Ascending aorta (tissue), 2 donors: ENCODE measurements at places on chromosomes 5 and 9. TPM values are rescaled to one million over a fixed set of nuclear protein-coding genes. Genes with fewer than 3 reads are reported as not detected.

DNA sequence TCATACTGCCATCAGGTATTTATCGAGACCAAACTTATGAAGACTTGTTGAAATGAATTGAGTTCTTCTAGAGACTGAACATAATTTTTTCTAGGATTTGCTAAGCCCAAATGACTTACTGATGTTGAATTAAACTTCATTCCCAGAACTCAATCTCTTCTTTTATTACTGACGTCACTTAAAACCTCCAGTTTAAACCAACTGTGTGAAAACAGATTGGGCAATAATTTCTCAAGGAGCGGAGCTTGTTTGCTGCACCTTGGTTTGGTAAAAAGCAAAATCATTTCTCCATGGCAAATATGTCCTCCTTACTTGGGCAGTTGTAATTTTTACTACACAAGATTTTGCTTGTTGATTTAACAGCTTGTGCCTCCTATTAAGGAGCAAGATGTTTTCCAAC, 37.4 kb downstream of the CFAP90 start:
- no peak overlapping the region for H3K4me3 ChIP-seq
- DNase-seq: no peak
- H3K27me3 ChIP-seq: no peaks in the 10 kb centered on the region
- H3K36me3 ChIP-seq: no peaks in the 10 kb centered on the region
- H3K27ac ChIP-seq: no peak overlapping the region

SEC61B gene
- total RNA-seq: 88.7 TPM

- no peaks in the 10 kb centered on the region for H3K4me1 ChIP-seq
- no peaks in the 10 kb centered on the region for H3K36me3 ChIP-seq
- no peaks in the 10 kb centered on the region for H3K27me3 ChIP-seq
Observed at GRCh38 chr5:50445296-50445949, 4.3 kb upstream of the EMB start.

NTRK2 gene
- total RNA-seq: 23.8 TPM

- H3K4me1 ChIP-seq: no peaks in the 10 kb centered on the region
- H3K4me3 ChIP-seq: no peak overlapping the region
- no peak for DNase-seq
- H3K27ac ChIP-seq: no peak overlapping the region
- no peaks in the 10 kb centered on the region for H3K27me3 ChIP-seq
- peaks cover 2% of the 10 kb centered on the region for H3K36me3 ChIP-seq
Observed at GRCh38 chr9:37911271-37911681, 7.3 kb upstream of the SLC25A51 start.

- no peaks in the 10 kb centered on the region for H3K4me1 ChIP-seq
- no peaks in the 10 kb centered on the region for H3K27me3 ChIP-seq
- H3K36me3 ChIP-seq: no peaks in the 10 kb centered on the region
- H3K27ac ChIP-seq: no peak overlapping the region
Observed at GRCh38 chr5:998246-999031, 10.2 kb upstream of the NKD2 start.

GRCh38 chr9:17614903-17615302, 36.0 kb downstream of the SH3GL2 start:
- no peak overlapping the region for H3K4me3 ChIP-seq
- no peak overlapping the region for H3K27ac ChIP-seq
- H3K4me1 ChIP-seq: no peaks in the 10 kb centered on the region

- DNase-seq: no peak
- peaks cover 34% of the 10 kb centered on the region for H3K27me3 ChIP-seq
- H3K4me3 ChIP-seq: peak overlapping the region; percentile 19
- no peak overlapping the region for H3K27ac ChIP-seq
Observed at GRCh38 chr9:124008694-124009530, 2.7 kb upstream of the LHX2 start.

GRCh38 chr5:162529886-162530285, 462.3 kb downstream of the GABRG2 start:
- no peak overlapping the region for H3K4me3 ChIP-seq
- H3K36me3 ChIP-seq: no peaks in the 10 kb centered on the region
- H3K4me1 ChIP-seq: no peaks in the 10 kb centered on the region
- no peak overlapping the region for H3K27ac ChIP-seq

DNA sequence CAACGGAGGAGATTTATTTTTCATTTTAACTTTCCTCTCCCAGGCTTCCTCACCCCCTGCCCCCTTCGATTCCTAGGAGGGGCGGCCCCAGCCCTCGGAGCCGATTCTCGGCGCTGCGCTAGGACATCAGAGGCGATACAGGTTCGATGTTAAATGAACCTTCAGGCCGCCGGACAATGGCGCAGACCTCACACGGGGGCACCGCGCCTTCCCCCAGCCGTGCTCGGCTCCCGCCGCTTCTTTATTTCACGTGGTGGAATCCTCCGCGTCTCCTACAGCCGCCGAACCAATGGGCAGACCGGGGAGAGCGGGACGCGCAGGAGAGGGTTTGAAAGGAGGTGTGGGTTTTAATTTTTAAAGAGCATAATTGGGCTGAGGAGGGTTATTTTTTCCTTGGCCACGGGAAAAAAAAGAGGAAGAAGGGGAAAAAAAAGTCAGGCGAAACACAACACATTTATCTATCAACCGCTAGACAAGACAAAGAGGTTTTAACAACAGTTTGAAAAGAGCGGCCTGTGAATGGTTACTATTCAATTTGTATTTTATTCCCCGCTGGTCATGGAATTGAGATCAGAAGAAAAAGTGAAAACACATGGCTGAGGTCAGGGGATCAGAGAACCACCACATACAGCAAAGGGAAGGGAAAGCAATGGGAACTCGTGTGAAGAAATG, 126.8 kb downstream of the TMEM174 start:
- H3K4me3 ChIP-seq: peak overlapping the region; percentile 55
- H3K27ac ChIP-seq: no peak overlapping the region

- H3K4me3 ChIP-seq: no peak overlapping the region
- no peaks in the 10 kb centered on the region for H3K36me3 ChIP-seq
- H3K27me3 ChIP-seq: no peaks in the 10 kb centered on the region
Observed at GRCh38 chr5:177103523-177104253, 17.0 kb downstream of the FGFR4 start.

- DNase-seq: no peak
- H3K4me3 ChIP-seq: no peak overlapping the region
- H3K27ac ChIP-seq: peak overlapping the region; percentile 89
- peaks cover 11% of the 10 kb centered on the region for H3K4me1 ChIP-seq
- no peaks in the 10 kb centered on the region for H3K27me3 ChIP-seq
Observed at GRCh38 chr5:54643685-54644106, 126.1 kb downstream of the SNX18 start.

- no peak overlapping the region for H3K4me3 ChIP-seq
- no peaks in the 10 kb centered on the region for H3K36me3 ChIP-seq
- no peak for DNase-seq
- H3K27me3 ChIP-seq: no peaks in the 10 kb centered on the region
- no peak overlapping the region for H3K27ac ChIP-seq
Observed at GRCh38 chr5:118068886-118069285, 919.5 kb downstream of the DTWD2 start.

DNA sequence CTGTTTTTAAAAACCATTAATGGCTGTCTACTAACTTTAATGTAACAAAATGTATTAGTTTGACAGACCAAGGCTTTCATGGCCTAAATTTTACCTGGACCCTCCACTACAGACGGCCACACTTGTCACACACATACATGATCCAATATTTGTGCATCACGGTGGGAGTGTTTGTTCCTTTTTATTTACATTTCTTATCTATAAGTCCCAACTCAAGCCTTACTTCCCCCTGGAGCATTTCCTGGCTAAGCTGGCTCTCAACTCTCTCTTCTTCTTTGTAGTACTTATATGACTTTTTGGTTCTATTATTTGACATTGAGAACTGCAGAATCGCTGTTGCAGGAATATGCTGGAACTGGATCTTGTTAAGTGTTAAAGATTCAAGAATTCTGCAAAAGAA, 534.4 kb downstream of the RAB3C start:
- H3K27ac ChIP-seq: no peak overlapping the region
- H3K4me1 ChIP-seq: no peaks in the 10 kb centered on the region
- DNase-seq: no peak
- H3K27me3 ChIP-seq: no peaks in the 10 kb centered on the region
- H3K36me3 ChIP-seq: no peaks in the 10 kb centered on the region
- H3K4me3 ChIP-seq: no peak overlapping the region

GRCh38 chr5:69033690-69034089, 60.1 kb upstream of the SLC30A5 start:
- no peak overlapping the region for H3K4me3 ChIP-seq
- H3K36me3 ChIP-seq: no peaks in the 10 kb centered on the region
- no peaks in the 10 kb centered on the region for H3K4me1 ChIP-seq
- no peak for DNase-seq

- no peaks in the 10 kb centered on the region for H3K27me3 ChIP-seq
- H3K36me3 ChIP-seq: no peaks in the 10 kb centered on the region
- H3K4me3 ChIP-seq: no peak overlapping the region
- H3K27ac ChIP-seq: no peak overlapping the region
- no peak for DNase-seq
Observed at GRCh38 chr5:163915481-163915961, 410.1 kb downstream of the MAT2B start.

DNA sequence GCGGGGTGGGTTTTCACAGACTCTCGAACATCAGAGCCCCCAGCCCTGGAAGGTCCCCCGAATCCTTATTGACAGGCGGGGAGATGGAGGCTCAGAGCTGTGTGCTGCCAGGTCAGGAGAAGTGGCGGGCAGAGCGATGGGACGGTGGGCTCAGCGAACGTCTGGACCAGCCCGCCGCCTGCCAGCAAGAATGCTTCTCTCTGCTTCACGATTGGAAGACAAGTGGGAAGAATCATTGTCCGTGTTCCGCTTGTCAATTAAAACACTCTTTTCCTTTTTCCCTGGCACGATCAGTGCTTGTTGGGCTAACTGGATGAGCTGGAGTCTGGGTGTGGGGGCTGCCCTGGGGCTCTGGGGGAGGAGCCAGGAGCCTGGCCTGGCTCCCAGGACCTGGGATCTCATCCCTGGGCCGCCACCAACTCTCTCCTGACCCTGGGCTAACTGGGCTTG, 1.6 kb downstream of the COL5A1 start:
- H3K36me3 ChIP-seq: no peaks in the 10 kb centered on the region
- H3K27ac ChIP-seq: peak overlapping the region; percentile 92
- peak overlapping the region; percentile 74 for H3K4me3 ChIP-seq
- H3K27me3 ChIP-seq: no peaks in the 10 kb centered on the region
- no peak for DNase-seq

GRCh38 chr9:80561526-80561925, 989.8 kb downstream of the TLE4 start:
- H3K27ac ChIP-seq: no peak overlapping the region
- H3K4me1 ChIP-seq: no peaks in the 10 kb centered on the region
- no peaks in the 10 kb centered on the region for H3K36me3 ChIP-seq
- DNase-seq: no peak
- no peaks in the 10 kb centered on the region for H3K27me3 ChIP-seq
- no peak overlapping the region for H3K4me3 ChIP-seq

DNA sequence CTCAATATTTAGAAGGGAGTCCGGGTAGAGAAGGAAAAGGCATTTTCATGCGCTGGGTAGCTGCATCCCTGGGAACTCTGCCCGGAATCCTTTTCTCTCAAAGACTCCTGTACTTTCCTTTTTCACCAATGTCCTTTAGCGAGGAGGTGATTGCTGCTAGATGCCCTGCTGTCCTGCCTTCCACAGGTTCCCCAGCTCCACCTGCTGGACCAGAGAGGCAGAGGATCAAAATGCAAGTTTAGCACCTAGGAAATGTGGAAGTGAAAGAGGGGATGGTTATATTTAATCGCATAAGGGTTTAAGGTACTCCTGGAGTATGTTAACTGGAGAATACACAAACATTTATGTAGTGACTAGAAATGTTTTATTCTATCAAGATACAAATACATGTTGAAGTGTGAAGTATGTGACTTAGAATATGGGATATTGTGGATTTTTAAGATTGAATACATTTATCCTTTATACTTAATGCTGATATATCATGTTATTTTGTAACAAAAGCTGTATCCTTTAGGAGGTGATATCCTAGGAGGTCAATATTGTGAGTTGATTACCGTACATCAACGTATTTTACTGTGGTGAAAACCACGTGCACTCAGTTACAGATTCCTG, 145.7 kb downstream of the ARHGAP26 start:
- no peak overlapping the region for H3K27ac ChIP-seq
- no peak overlapping the region for H3K4me3 ChIP-seq
- H3K27me3 ChIP-seq: no peaks in the 10 kb centered on the region
- no peak for DNase-seq
- H3K36me3 ChIP-seq: peaks cover 55% of the 10 kb centered on the region
- H3K4me1 ChIP-seq: no peaks in the 10 kb centered on the region

- no peaks in the 10 kb centered on the region for H3K36me3 ChIP-seq
- peak overlapping the region; percentile 62 for H3K27ac ChIP-seq
- no peaks in the 10 kb centered on the region for H3K4me1 ChIP-seq
- H3K27me3 ChIP-seq: no peaks in the 10 kb centered on the region
- no peak overlapping the region for H3K4me3 ChIP-seq
Observed at GRCh38 chr9:99433555-99433954, 211.5 kb downstream of the SEC61B start.

- no peaks in the 10 kb centered on the region for H3K4me1 ChIP-seq
- H3K36me3 ChIP-seq: no peaks in the 10 kb centered on the region
- DNase-seq: no peak
- no peaks in the 10 kb centered on the region for H3K27me3 ChIP-seq
Observed at GRCh38 chr5:61965069-61965468, 340.9 kb upstream of the KIF2A start.

DNA sequence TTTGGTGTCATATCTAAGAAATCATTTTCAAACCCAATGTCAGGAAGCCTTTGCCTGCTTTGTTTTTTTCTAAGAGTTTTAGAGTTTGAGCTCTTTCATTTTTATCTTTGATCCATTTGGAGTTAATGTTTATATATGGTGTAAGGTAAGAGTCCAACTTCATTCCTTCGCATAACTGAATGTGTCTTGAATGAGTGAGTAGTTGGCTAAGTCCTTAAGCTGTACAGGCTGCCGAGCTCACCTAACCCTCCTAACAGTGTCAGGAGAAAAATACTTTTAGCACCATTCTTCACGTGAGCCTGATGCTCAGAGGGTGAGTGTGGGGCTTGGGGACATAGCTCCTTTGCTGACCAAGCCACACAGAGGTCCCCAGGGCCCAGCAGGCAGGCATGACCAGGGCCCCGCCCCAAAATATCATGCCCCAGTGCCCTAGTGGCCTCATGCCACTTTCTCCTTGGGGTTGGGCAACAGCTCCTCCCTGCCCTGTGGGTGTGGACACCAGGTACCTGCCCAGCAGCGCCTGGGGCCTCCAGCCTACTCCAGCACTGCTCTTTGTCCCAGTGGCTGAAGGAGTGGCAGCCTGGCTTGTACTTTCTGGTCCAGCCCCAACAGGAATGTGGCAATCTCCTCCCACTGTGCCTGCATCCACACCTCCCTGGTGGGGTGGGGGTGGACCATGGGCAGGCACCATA, 17.2 kb downstream of the PPARGC1B start:
- H3K27me3 ChIP-seq: no peaks in the 10 kb centered on the region
- H3K4me3 ChIP-seq: no peak overlapping the region

PWWP2A gene
- total RNA-seq: 43.4 TPM

- H3K27ac ChIP-seq: no peak overlapping the region
- no peak for DNase-seq
- no peak overlapping the region for H3K4me3 ChIP-seq
Observed at GRCh38 chr9:88835038-88835466, 156.2 kb upstream of the S1PR3 start.

GRCh38 chr9:33366979-33367480, 35.3 kb downstream of the AQP7 start:
- H3K27me3 ChIP-seq: no peaks in the 10 kb centered on the region
- H3K4me1 ChIP-seq: no peaks in the 10 kb centered on the region
- H3K4me3 ChIP-seq: no peak overlapping the region
- no peak overlapping the region for H3K27ac ChIP-seq
